Naive thymus-derived CD8-positive, alpha-beta T cell (primary cell): ENCODE measurements at places on chromosomes 11 and 22. TPM values are rescaled to one million over a fixed set of nuclear protein-coding genes. Genes with fewer than 3 reads are reported as not detected.

DNA sequence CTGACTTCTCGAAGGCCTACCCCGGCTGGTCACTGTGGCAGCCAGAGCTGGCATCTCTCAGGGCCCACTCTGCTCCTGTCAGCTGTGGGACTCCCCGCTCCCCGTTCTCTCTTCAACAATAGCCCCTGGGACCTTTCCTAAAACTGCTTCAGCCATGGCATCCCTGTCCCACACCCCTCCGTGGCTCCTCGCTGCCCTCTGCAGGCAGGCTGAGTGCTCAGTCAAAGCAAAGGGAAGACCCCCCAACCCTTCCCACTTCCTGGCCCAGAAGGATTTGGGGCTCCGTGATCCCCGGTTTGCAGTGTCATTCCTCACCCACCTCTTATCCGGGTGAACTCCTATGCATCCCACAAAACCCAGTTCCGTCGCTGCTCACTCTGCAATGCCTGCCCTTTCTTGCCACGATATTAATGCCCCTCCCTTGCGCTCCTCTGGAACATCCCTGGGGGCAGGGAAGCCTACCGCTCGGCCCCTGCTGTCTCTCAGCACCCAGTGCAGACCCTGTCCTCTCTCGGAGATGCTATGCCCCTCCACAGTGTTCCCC lies 1.6 kb upstream of the TH start:
- no peak for DNase-seq

- DNase-seq: no peak
Measured at GRCh38 chr11:45362636-45363035, 76.5 kb upstream of the SYT13 start.

- DNase-seq: no peak
Measured at GRCh38 chr11:129705933-129706332, 109.7 kb upstream of the TMEM45B start.

DNA sequence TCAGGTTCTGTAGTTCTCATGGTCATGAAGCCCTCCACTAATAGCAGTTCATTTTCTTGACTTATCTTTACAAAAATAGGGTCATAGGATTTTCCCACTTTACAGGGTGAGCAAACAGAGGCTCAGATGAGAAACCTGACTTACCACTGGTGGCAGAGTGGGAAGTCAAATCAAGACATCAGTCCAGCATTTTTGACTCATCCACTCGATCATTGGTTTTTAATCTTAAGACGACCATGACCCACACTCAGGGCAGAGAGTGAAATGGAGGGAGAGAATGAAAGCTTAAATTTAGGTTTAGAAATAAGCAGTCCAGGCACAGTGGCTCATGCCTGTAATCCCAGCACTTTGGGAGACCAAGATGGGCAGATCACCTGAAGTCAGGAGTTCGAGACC lies 42.1 kb downstream of the RTL6 start:
- no peak for DNase-seq

DNA sequence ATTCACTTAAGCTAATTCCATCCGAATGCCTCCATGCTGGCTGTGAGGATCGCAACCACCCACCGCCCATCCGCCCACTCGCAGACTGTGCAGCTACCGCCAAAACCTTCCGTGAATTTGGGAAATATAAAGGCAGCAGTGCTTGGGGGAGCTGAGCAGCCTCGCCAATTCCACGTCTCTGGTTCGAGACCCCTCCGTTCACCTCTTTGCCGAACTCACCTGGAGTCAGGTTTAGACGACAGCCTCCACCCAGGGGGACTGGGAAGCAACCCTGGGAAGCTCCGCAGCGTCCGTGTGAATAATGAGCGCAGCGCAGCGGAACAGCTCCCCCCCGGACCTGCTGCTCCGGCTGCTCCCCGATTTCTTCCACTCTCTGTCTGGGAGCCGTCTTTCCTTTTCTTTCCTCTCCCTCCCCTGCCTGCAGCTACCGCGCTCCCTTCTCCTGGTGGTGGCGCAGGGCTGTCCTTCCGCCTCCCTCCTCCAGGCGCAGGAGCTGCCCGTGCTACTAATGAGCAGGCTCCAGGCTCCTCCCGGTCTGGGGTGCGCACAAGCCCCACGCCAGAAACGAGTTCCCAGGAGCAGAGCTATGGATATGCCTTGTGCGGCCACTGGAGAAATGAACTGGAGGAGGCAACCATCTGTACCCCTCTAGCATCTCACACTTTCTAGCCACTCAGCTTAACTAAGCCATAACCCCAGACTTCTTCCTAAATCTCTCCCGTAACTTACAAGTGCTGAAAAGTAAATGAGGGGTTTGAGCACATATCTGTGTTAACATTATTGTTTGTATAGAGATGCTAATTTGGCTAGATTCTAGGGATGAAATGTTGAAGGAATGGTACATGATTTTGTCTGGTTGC lies 107.3 kb downstream of the XKR3 start:
- DNase-seq: no peak

Gene MTMR3
- 20.9 TPM for polyA plus RNA-seq

DNA sequence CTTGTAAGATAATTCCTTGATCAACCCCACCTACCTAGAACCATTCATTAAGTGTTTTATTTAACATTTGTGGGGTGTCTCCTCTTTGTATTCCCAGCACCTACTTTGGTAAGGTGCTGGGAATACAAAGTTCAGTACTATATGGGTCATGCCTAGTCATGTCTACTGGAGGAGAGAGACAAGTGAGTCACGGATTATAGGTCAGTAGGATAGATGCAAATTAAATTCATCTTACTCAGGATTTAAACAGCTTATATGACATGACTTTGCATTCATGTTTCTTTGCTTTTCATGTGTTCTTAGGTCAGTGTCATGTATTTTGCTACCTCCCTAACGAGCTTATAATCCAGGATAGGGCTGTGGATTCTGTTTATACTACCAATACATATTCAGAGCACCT lies 3.4 kb upstream of the FADS1 start:
- DNase-seq: no peak
